ENCODE measurements at places on chromosomes 1 and 21.

DNA sequence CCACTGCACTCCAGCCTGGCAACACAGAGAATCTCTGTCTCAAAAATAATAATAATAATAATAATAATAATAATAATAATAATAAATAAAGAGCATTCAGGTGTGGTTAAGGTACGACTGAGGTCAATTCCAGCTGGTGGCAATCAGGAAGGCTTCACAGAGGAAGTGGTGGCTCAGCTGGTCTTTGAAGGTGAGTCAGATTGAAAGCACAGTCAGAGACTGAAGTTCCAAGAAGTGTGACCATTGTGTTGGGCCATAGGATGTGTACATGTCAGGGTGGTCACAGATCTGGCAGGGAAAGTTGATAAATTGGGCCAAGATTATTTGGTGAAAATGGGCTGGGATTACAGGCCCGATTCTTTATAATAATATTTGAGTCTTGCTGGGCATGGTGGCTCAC is 31.0 kb upstream of the MED18 start:
- no peak for DNase-seq

DNA sequence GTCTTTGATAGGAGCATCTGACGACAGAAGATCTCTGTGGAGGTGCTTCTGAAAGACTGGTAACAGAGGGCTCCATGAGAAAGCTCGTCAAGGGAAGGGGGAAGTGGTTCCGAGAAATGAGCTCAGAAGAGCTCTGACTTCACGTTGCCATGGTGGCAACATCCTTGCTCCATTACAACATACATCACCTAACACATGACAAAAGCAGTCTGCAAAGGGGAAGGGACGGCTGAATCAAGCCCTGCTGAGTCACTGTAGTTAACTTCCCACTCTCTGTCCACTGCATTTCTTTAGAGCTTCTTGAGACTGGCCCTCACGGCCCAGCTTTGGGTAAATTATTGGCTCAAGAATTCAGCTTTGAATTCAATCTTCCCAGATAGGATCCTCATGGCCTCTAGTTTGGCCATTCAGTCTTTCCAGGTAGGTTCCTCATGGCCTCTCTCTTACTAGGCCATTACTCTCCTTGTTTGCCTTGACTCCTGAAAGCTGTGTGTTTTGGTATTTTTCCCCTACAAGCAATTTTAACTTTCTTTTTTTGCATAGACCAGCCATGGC is 88.0 kb upstream of the ZNF648 start:
- DNase-seq: no peak

GRCh38 chr1:3548895-3549294 is 62.4 kb downstream of the MEGF6 start:
- DNase-seq: no peak

- no peak for DNase-seq
Measured at GRCh38 chr1:201637282-201638079, 98.6 kb downstream of the NAV1 start.

- DNase-seq: no peak
Measured at GRCh38 chr1:150563340-150564038, 14.3 kb downstream of the ADAMTSL4 start.

- DNase-seq: no peak
Measured at GRCh38 chr1:21292984-21293536, 2.8 kb upstream of the ECE1 start.
